ENCODE measurements at places on chromosomes 7 and 10. TPM values are rescaled to one million over a fixed set of nuclear protein-coding genes. Genes with fewer than 3 reads are reported as not detected.

Gene ITGB8
- total RNA-seq, result 26.4 TPM

GRCh38 chr7:114670676-114671075 is 251.2 kb upstream of the MDFIC start:
- ATAC-seq, result no peak

Gene SHH
- total RNA-seq, result 0.08 TPM

GRCh38 chr7:96308253-96308949 is 13.5 kb downstream of the SLC25A13 start:
- no peak for ATAC-seq

GRCh38 chr10:24723386-24723787 is 300 bp downstream of the ARHGAP21 start:
- peak; percentile 3 for ATAC-seq

DNA sequence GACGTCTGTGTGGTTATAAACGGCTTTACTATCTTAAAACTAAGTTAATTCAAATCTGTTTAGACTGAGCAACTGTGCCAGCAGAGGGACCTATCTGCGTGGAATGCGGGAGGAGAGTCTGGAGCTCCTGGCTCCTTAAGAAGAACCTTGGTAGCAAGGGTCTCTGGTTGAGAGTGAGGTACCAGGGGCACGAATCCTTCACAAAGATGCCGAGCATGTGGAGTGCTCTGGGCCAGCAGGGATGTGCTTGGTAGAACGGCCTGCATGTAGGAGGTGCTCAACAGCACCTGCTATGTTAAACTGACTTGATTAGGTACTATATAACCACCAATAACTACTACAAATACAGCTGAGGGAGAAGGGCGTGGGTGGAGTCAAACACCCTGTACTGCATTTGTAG is 102.6 kb downstream of the VIPR2 start:
- no peak for ATAC-seq

Gene PMPCB
- total RNA-seq, result 51.0 TPM

DNA sequence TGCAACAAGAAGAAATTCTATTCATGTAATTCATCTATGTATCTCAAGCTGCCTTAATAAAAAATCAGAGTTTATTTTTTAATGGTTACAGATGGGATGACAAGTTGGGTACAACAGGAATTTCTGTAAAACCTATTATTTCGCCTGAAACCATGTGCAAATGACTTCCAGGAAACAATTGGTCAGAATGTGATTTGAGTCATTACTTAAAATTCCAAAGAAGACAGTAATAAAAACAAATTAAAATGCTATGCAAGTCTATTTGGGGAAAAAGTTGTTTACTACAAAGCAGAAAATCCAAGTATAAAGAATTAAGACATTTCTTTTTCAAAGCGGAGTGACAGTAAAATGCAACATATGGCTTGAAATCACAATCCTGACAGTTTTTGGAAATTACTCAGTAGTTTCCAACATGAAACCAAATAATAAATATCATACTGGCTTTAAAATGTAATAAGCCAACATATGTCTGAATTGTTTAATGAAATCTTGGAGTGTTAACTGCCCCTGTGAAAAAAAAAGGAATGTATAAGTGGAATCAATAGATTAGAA is 41.5 kb upstream of the SEMA3C start:
- ATAC-seq, result no peak

GRCh38 chr7:20170633-20171032 is 46.6 kb downstream of the MACC1 start:
- no peak for ATAC-seq

Gene TBXAS1
- total RNA-seq, result 6.2 TPM

DNA sequence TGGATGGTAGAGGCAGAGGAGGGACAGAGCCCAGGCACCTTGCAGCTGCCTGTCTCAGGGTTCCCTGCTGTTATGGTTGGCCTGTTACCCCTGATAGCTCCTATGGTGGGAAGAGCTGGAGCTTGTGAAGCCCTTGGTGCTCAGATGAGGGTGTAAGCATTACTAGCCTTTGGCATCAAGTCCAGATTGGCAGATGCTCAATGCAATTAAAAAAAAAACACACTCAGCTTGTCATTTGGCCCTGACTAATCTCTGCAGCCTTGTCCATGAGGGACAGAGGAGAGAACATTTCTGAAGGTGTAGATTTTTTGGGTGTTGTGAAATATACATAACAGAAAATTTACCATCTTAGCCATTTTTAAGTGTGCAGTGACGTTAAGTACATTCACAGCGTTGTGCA is 86.3 kb downstream of the PLPP4 start:
- ATAC-seq, result no peak

- ATAC-seq, result no peak
Measured at GRCh38 chr10:11824825-11825224, 1.7 kb downstream of the PROSER2 start.

Gene NDUFA5
- 172 TPM for total RNA-seq

Gene TMEM229A
- total RNA-seq, result 0.23 TPM

GRCh38 chr7:36487756-36488336 is 98.2 kb downstream of the ANLN start:
- no peak for ATAC-seq

Gene AKR1C4
- not detected for total RNA-seq

DNA sequence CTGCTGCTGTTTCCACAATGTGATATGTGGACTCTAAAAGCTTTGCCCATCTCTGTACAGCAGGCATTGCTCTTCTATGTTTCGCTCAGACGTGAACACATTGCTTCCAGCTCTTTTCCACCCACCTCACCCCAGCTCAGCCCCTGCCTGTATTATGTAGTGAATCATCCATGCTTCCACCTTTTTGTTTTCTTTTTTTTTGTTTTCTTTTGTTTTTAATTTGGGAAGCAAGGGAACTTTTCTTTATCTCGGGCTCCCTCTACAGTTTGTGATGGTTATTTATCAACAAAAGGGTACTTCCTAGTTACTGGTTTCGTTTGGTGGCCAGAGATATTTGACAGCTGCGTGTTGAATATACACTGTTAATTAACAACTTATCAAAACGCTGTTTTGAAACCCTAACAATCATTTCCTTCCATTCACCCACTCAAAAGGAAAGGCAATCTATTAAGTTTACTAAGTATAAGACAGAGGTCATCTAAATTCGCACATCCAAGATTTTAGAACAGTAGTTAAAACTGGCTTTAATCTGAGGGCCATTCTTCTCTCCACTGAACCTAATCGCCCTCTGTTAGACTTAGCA is 127.9 kb upstream of the STK17A start:
- ATAC-seq, result no peak

- no peak for ATAC-seq
Measured at GRCh38 chr7:149292462-149292823, 30.4 kb downstream of the ZNF783 start.

Gene TRIM24
- total RNA-seq, result 13.9 TPM

Gene FBXL13
- 5.8 TPM for total RNA-seq

- ATAC-seq, result peak; percentile 28
Measured at GRCh38 chr7:65269150-65269856, 104.4 kb upstream of the ZNF92 start.

Gene RADIL
- total RNA-seq, result 11.4 TPM

Gene UTF1
- not detected for total RNA-seq

Gene SPDYE6
- not detected for total RNA-seq

- no peak for ATAC-seq
Measured at GRCh38 chr7:28360739-28361138, 51.6 kb upstream of the CREB5 start.

Gene NPY
- 19.2 TPM for total RNA-seq

Gene MAGI2
- total RNA-seq, result 44.7 TPM

Gene CALHM3
- total RNA-seq, result not detected

GRCh38 chr10:77016855-77017254 is 620.8 kb downstream of the KCNMA1 start:
- no peak for ATAC-seq

GRCh38 chr7:24932815-24933214 is 47.2 kb downstream of the OSBPL3 start:
- no peak for ATAC-seq

- ATAC-seq, result no peak
Measured at GRCh38 chr7:28296571-28297483, 115.5 kb upstream of the CREB5 start.

GRCh38 chr10:62182595-62182994 is 86.0 kb downstream of the RTKN2 start:
- ATAC-seq, result no peak

DNA sequence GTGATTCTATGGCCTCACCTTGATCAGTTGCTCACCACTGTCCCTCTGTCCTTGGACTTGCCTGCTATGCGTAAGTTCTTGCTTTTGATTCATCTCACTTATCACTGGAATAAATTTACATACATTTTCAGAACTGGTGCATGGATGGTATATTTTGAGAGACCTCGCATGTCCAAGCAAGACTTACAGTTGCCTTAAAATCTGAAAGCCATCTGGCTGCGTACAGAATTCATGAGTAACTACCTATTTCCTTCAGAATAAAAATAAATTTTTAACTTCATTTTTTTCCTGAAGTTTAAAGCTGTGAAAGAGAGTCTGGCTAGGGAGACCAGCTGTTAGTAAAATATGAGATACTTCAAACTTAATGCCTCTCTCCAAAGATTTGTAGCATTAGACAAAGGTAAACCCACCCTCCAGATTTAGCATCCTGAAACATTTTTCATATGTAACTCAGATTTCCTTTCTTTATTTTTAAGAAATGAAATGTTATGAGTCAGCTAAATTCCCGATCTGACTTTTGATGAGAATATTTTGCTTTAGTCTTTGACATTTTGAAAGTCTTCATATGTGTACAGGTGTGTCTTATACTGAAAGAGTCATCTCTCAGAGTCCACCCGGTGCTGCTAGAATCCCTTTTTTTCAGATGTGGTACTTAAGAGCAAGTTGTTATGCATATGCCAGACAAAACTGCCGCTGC is 136.4 kb upstream of the CELF2 start:
- no peak for ATAC-seq

GRCh38 chr7:65250216-65250615 is 123.4 kb upstream of the ZNF92 start:
- no peak for ATAC-seq

Gene IGF2BP3
- 0.13 TPM for total RNA-seq

DNA sequence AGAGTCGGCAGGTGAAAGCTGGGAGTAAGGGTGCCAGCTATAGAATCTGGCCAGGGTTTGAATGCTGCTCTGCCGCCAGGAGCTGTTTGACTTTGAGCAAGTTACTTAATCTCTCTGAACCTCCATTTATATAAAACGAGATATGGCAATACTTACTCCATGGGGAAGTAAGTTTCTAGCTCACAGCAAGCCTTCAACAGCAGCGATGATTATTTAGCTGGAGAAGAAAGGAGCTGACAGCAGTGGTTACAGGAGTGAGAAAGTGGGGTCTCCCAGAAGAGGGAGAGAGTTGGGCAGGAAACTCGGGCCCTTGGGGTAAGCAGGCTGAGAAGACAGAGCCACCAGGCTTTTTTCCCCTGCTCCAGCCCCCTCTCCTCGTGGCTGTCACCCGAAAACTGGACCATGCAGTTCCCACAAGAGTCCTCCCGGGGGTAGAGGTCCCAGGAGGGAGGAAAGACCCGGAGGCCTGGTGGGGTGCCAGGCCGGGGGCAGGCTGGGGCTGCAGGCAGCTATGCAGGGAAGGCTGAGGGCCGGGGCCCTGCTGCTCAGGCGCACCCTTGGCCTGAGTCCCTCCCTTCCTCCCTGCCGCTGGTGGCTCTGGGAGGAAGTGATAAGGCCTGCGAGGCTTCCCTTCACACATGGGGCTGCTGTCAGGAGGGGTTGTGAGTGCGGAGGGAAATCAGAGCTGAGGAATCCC is 3.5 kb downstream of the NOS3 start:
- no peak for ATAC-seq

DNA sequence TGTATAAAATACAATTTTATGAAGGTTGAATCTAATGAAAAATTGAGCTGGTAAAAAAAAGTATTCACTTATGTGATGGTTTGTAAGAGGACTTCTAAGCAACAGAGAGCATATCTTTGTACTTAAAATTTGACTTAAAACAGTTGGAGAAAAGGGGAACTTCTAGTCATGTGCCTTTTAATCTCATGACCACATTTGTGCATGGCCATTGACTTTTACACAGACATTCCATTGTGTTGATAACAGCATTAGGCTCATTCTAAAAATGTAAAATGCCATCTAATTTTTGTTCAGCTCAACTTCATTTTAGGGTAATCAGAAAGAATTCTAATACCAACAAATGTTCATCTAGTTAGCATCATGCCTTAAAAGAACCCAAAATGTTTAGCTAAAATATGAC is 119.9 kb downstream of the HPSE2 start:
- ATAC-seq, result no peak

DNA sequence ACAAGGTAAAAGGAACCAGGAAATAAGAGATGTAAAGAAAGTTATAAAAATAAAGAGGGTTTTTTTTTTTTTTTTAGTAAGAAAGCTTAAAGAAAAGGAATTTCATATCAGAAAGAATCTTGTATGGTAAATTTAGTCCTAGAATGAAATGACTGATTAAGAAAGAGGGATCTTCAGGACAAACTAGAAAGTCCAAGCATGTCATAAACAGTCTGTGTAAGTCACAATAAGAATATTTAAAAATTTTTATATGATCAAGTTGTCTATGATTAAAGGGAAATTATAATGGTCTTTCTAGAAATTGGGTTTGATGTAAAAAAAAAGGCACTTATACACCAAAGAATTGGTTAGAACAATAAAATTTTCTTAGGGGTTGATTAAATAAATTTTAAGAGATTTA is 289.5 kb downstream of the XPNPEP1 start:
- no peak for ATAC-seq

GRCh38 chr7:27435461-27435860 is 192.9 kb downstream of the EVX1 start:
- ATAC-seq, result no peak

Gene WDR11
- 62.4 TPM for total RNA-seq

DNA sequence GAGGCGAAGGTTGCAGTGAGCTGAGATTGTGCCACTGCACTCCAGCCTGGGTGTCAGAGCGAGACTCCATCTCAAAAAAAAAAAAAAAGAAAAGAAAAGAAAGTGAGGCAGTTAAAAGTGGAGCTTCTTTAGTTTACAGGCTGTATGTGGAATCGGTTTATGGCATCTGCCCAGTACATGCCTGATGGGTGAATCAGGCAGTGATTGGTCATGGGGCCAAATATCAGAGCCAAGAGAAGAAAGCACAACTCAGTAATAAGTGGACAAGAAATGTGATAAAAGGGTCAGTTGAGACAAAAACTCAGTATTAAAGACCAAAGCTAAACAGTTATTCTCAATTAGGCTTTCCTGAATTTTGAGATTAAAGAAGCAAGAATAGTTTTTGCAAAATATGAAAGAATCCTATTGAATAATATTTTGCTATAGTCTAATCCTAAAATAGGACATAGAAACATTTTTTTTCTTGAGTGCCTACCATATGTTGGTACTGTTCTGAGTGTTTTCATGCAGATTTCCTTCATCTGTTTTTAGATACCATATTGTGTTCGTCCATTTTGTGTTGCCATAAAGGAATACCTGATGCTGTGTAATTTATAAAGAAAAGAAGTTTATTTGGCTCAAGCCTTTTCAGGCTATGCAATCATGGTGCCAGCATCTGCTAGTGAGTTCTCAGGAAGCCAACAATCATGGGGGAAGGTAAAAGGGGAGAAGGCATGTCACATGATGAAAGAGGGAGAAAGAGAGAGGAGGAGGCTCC is 14.4 kb downstream of the CDC14C start:
- no peak for ATAC-seq
